Ammon's horn (tissue), 1 donor: ENCODE measurements at places on chromosomes 13 and 19.

DNA sequence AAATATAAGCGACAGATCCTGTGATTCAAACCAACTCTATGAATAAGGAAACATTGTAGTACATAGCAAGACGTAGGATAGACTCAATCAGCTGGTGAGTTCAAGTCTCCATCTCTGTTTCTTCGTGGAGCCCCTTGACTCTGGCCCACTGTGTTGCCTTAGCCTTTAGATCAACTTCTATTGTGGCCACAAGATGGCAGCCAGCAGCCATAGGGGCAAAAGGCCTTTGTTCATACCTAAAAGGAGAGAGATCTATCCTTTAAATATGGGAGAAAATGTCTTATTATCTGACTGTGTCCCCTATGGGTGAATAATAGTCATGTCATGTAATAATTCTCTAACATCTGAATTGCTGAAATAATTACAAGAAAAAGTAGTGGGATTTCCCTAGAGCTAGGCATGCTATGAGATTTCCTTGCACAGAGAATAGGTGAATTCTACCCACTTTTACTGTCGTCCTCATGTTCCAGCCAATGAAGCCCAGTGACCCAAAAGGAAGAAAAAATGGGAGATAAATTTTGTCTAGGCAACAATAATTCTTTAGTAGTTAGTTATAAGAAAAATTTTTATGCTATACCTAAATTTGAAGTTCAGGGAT lies 129.4 kb downstream of the PCDH20 start:
- DNase-seq, result no peak

DNA sequence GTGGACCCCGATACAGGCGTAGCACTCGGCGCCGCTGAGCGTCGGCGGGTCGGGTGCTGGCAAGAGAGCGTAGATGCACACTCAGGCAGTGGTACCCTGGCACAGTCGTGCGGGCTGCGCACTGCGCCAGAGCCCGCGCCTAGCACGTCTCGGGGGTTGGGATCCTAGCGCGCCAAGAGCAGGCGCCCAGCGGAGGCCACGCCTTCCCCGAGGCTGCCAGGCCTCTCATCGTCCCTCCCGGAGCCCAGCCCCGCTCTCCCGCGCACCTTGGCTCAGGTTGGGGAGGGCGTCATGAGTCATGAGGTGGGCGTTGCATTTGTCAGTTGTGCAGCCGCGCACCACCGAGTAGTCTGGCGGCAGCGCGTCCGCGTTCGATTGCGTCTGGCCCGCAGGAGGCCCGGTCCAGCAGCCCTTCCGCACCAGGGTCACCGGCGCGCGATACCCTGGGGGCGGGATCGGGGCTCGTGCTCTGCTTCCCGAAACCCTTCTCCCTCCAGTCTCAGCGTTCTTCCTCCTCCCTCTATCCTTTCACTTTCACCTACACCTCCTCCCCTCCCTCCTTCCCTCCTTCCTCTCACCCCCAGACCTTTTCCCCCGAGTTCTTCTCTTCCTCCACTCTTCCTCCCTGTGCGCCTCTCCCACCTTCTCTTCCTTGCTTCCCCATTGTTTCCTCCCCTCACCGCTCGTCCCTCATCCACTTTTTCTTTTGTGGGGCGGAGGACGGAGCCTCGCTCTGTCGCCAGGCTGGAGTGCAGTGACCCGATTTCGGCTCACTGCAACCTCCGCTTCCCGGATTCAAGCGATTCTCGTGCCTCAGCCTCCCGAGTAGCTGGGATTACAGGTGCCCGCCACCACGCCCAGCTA lies 3.5 kb downstream of the LYPD5 start:
- DNase-seq, result peak; percentile 34

DNA sequence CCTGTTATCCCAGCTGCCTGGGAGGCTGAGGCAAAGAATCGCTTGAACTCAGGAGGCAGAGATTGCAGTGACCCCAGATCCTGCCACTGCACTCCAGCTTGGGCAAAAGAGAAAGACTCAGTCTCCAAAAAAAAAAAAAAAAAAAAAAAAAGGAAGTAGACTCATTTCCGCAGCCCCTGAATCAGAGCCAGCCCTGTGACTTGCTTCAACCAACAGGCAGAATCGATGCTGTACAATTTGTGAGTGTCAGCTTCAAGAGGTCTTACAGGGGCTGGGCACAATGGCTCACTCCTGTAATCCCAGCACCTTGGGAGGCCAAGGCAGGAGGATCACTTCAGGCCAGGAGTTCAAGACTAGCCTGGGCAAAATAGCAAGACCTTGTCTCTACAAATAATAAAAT lies 12.8 kb downstream of the ANKRD27 start:
- DNase-seq, result no peak

DNA sequence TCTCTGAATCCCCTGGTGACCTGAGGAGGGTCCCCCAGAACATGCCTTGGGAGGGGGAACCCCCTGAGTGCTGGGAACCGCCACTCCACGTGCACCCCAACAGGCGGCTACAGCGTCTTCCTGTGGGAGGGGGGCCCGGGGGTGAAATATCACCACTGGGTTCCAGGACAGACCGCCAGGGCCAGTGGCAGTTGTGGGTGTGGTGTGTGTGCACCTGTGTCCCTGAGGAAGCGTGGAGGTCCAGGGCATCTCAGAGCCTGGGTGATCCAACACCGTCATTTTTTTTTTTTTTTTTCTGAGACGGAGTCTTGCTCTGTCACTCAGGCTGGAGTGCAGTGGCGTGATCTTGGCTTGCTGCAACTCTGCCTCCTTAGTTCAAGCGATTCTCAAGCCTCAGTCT lies 4.2 kb downstream of the ADGRE5 start:
- DNase-seq, result no peak

GRCh38 chr13:39811696-39812095 lies 156.2 kb downstream of the COG6 start:
- no peak for DNase-seq

GRCh38 chr19:3844596-3844995 lies 24.2 kb downstream of the ZFR2 start:
- DNase-seq, result no peak

DNA sequence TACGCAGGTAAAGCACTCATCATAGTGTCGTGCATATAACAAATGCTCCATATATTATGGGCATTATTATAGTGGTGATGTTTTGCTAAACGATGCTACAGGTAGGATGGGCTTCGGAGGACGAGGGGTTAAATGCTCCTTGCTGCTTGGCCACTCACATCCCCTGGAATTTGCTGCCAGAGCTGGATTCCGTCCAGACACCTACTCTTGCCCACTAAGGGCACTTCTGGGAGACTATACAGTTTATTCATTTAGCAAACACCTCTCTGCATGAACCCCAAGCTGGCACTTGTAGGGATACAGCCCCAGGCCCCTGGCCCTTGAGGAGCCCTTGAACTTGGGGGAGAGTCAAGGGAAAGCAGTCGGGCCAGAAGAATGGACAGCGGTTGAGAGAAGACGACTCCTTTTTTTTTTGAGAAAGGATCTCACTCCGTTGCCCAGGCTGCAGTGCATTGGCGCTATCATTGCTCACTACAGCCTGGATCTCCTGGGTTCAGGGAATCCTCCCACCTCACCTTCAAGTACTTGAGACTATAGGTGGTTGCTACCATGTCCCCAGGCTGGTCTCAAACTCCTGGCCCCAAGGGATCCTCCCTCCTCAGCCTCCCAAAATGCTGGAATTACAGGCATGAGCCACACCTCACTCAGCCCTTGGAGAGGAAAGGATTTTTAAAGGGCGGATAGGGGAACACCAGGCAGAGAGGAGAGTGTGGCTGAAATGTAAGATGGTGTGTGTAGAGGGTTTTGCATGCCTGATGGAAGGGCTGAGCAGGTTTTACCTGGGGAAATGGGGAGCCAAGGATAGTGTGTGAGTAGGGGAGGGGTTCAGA lies 1.1 kb upstream of the MRPL34 start:
- DNase-seq, result no peak

DNA sequence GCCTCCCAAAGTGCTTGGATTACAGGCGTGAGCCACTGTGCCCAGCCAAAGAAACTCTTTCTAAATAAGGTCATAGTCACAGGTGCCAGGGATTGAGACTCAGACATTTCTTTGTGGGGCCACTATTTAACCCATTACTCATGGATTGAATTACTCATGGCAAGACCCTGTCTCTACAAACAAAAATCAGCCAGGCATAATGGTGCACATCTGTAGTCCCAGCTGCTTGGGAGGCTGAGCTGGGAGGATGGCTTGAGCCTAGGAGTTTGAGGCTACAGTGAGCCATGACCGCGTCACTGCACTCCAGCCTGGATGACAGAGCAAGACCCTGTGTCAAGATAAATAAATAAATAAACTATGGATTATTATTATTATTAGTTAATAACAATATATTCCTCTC lies 3.6 kb upstream of the KLF2 start:
- DNase-seq, result no peak
